ENCODE measurements at places on chromosomes 7 and 10.

GRCh38 chr7:95180-95862 is 97.0 kb upstream of the FAM20C start:
- DNase-seq = no peak

DNA sequence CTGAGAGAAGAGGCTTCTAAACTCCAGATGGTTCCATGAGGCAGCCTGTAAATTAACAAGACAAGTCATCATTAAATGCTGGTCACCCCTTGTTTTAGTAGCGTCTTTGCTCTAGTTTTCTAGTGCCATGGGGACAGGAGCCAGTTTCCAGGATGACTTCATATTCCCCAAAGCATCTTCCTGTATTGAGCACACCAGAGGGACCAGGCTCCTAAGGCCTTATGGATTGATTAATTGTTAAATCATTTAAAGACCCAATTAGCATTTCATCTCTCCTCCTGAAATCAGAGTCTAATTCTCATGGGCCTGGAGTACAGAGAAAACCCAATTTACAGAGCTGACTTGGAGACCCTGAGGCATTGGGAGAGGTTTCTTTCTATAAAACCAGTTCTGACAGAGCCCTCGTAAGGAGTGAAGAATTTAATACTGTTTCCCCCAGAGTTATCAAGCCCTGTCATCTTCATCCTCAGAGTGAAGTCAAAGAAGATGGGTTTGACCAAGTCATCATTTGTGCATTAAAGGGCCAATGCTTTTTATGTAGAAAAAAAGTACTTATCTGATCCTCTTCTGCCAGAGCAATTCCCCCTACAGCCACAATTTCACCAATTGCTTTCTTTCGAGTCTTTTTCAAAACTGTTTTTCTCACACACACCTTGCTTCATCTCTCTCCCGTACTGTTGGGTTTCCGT is 678.7 kb downstream of the SDK1 start:
- DNase-seq = no peak

DNA sequence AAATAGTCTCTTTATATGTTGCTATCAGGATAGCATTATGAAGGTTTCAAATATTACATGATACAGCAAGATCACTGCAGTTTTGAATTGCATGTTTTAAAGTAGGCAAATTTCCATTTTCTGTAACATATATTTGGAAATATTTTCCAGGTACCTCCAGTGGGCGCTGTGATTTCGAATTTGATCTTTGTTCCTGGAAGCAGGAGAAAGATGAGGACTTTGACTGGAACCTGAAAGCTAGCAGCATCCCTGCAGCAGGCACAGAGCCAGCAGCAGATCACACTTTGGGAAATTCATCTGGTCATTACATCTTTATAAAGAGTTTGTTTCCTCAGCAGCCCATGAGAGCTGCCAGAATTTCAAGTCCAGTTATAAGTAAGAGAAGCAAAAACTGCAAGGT is 299.0 kb downstream of the MALRD1 start:
- no peak for DNase-seq

DNA sequence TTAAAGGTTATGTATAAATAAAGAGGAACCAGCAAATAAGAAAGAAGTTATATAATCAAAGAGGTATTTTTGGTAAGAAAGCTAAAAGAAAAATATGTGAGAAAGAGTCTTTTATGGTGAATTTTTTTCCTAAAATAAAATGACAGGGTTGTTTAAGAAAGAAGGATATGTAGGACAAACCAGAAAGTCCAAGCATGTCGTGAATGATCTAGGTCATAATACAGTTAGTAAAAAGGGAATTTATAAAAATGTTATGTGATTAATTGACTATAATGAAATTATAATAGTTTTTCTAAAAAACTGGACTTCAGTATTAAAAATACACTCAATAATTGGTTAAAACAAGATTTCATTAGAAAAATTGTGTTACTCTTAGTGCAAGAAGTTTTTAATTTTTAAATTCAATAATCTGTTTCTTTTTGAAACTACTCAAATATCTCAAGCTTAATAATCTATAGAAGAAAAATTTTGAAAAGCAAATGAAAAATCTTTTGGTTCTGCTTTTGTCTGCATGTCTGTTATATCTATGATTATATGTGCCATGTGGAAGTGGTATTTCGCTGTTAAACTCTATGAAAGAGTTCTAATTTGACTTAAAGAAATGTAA is 23.3 kb downstream of the AVL9 start:
- DNase-seq = no peak

DNA sequence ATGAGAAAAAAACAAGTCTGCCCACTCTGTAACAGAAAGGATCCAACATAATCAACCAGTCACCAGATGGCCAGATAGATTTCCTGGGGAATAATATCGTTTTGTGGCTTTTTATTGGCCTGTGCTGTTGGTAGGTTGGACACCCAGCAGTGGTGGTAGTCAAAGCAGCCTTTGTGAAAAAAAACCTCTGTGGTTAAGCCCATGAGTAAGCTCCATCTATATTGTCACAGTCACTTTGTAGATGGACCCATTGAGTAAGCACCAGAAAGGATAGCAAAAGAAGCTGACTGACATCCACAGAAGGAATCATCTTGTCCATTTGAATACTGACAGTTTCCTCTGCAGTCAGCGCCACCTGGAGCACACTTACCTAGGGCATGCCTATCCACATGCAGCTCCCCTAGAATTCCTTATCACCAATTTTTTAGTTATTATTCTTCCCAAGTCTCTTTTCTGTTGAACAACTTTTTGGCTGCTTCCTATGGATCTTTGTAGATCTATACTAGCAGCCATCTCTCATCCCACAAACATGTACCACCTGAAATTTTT is 96.9 kb downstream of the IQUB start:
- no peak for DNase-seq

DNA sequence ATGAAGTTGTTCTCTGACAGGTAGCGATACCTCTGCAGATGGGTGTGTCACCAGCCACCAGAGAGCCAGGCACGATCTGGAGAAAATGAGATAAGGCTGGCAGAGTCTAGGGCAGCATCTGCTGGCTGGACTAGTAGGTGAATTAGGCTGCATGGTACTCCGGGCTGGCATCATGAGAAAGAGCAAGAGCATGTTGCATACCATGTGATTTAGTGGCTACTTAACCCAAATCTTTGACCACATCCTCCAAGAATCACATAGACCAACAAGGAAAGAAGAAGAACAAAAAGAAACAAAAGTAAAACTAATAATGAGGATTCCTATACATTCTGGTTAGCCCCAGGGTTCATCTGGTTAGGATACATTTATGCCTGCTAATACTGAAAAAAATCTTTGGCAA is 23.4 kb upstream of the FAM170B start:
- DNase-seq = no peak

- no peak for DNase-seq
Measured at GRCh38 chr10:52752801-52753445, 19.7 kb downstream of the MBL2 start.

DNA sequence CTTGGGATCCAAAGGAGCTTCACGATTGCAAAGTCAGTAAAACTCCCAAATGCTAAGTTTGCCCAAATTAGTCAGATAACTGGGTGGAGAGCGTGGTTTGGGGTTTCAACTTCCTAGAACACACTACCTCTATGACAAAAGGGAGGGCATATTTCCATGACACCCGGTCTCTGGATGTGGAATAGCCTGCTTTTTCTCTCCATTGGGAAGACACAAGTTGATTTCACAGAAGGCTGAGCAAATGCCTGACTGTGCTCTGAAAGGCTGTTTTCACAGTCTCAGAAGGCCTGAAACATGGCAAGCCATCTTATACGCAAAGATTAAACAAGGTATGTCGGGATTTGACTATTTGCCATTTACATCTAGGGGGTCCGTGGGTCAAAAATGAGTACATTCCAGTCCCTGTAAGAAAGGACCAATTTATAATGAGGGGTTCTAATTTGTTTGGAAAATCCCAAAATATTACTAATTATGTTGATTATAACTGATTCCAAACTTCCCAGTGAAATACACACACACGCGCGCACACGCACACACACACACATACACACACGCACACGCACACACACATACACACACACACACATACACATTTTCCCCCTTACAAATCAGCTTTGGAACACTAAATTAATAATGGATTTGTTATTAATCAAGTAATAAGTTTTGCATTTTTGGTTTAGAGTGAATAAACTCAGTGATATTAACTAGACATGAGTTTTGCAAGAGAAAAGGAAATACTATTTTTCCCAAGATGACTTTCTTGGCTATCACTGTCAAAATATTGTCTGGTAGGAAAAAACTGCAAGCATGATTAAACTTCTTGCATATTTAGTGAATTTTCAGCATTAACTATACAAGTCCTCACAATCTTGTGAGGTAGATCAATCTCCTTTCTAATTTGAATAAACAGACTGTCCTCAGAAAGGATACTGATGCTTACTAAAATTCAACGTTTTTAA is 105.0 kb downstream of the PRTFDC1 start:
- no peak for DNase-seq

GRCh38 chr10:26859241-26860101 is 1.3 kb downstream of the ABI1 start:
- no peak for DNase-seq

GRCh38 chr10:109504401-109504800 is 418.9 kb downstream of the XPNPEP1 start:
- no peak for DNase-seq

DNA sequence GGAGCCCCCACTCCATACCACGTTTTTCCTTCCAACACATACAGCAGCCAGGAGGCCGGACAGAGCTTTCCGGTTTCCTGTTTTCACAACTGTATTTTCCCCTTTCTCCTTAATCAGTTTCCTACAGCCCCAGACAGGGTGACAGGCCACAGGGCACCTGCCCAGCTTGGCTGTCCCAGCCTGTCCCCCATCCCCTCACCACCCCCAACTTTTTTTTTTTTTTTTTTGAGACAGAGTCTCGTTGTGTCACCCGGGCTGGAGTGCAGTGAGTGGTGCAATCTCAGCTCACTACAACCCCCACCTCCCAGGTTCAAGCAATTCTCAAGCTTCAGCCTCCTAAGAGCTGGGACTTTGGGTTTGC is 10.3 kb upstream of the HSPB1 start:
- no peak for DNase-seq

GRCh38 chr10:117694190-117694589 is 151.6 kb downstream of the EMX2 start:
- DNase-seq = no peak
